CD4-positive, alpha-beta T cell treated with Interferon alpha-2 for 1 hour (primary cell): ENCODE measurements at places on chromosomes 3 and 15.

GRCh38 chr3:105755121-105755886 lies 113.5 kb downstream of the CBLB start:
- DNase-seq, result peak; percentile 34

- no peak for DNase-seq
Observed at GRCh38 chr3:153829606-153830170, 291.5 kb upstream of the ARHGEF26 start.

DNA sequence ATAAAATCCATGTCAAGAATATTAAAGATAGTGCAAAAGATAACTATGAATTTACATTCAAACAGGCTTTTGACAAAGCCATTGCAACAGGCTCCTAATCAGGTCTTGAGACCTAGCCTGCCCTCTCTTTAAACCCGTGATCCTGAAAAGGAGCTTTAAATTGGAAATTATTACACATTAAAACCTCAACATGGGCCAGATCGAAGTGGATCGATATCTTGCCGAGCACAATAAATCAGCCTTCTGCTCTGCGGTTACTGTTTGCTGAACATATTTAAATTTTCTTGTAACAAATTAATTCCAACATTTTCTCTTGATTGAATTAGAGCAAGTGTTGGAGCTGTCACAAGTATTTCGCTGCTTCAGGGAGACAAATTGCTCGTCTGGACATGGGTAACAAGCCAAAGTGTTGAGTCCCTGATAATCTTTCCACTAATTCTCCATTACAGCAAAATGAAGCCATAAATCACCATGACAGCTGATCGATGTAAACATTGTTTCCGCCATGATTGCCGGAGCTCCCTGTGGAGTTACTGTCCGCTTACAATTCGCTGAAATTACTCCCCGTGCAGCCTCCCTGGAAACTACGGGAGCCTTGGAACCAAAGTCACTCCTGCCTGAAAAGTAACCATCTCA lies 47.6 kb downstream of the SHOX2 start:
- no peak for DNase-seq

DNA sequence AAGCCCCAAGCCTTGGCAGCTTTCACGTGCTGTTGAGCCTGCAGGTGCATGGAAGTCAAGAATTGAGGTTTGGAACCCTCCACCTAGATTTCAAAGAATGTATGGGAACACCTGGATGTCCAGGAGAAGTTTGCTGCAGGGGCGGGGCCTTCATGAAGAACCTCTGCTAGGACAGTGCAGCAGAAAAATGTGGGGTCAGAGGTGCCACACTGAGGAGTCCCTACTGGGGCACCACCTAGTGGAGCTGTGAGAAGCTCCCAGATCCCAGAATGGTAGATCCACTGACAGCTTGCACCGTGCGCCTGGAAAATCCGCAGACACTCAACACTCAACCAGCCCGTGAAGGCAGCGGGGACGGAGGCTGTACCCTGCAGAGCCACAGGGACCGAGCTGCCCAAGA lies 201.6 kb downstream of the OCA2 start:
- no peak for DNase-seq

DNA sequence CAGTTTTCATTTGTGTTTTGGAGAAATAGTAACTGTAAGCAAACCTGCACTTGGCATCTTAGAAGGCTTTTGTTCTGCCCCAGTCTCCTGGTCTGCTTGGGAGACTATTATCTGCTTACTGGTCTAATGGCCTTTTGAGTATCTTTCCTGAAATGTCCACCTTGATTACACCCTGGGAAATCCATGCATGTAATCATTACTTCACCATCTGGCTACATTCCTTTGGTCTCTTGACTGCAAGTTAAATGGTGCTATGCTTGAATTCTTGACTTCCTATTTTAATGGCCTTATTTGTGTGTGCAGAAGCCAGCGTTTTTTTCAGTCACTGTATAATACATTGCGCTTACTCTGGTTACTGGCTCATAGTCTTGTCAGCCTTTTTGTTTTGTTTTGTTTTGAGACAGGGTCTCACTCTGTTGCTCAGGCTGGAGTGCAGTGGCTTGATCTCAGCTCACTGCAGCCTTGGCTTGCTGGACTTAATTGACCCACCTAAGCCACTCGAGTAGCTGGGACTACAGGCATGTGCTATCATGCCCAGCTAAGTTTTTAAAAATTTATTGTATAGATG lies 30.0 kb downstream of the CHD2 start:
- no peak for DNase-seq

- no peak for DNase-seq
Observed at GRCh38 chr3:30546934-30547333, 59.5 kb upstream of the TGFBR2 start.
